NCI-H1105 (cell line): ENCODE measurements at places on chromosomes 7 and 10.
A peak's percentile ranks its signal among the peaks of the same experiment; 100 is the strongest.

DNA sequence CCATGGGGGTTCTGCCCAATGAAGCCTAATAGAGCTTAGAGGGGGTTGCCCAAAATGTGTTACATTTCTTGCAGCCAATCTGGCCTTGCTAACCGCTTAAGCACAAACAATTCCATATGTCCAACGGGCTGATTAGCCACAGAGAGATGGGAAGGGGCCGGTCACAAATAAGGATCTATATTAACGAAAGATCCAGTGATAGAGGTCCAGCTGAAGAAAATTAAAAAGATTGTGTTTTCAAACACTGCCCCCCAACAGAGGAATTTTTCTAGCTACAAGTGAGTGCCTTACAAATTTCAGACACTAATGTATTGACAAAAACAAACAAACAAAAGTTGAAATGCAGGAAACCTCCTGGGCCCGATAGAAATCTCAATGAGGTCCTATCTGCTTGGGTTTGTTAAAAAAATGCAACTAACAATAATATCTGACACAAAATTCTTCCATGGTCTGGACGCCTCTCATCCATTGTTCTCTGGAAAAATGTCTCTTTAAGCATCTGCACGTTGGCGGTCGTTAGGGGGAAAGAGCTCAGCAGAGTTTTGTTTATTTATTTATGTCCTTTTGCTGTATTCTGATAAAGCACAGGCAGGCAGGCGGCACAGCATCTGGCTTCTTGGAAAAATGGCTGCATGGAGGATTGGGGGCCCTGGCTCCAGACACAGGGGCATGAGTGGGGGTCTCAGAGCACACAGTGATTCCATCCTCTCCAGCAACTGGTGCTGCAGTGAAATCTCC, 402.0 kb downstream of the RPS24 start:
- no peak for DNase-seq

- DNase-seq, result no peak
Measured at GRCh38 chr10:97687785-97688781, 1.0 kb upstream of the AVPI1 start.

DNA sequence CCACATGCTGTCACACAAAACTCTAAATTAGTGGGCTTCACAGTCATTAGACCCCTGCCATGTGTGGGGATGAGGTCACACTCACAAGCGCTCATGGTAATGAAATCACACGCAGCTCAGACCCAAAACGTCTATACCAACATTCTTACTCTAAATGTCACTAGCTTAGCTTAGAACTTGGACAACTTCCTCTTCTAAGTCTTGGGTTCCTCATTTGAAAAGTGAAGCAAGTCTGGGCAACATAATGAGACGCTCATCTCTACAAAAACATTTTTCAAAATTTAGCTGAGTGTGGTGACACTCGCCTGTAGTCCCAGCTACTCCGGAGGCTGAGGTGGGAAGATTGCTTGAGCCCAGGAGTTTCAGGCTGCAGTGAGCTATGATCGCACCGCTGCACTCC, 92.7 kb upstream of the MACROH2A2 start:
- DNase-seq, result no peak

DNA sequence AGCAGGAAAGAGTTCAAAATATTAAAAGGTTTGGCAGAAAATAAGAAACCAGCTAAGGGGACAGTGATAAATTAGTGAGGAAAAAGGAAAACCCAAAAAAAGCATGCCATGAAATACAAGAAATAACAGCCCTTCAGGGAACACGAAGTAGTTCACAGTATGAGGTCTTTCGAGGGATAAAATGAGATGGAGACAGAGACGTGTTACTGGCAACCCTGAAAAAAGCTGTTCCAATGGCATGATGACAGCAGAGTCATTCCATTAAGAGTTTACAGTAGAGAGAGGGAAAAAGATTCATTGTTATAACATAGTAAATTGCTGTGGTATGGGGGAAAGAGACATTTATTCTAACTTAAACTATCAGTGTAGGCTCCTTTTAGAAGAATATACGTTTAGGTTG, 391.2 kb downstream of the ANKRD7 start:
- no peak for DNase-seq

DNA sequence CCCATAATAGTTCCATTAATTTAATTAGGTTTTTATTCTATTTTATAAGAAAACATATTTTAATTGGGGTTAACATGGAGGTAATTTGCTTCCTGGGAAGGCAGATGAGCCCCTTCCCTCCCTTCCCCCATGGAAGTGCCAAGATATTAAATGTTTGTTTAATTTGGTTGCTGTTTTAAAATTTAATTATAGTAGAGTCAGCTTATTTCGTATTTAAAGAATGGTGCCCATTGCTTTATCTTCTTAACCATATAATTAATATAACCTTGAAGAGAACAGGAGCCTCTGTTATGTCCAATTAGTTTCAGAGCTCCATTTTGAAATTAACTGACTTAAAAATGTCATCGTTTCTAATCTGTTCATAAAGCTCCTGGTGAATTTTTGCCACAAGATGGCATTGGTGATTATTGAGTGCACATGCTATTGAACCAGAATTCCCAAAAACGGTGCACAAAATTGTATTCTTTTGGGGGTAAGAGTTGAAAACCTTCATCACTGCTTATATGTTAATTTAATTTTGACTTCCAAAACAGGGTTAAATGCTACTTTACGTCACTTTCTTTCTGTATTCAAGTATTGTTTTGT, 26.0 kb downstream of the KLHDC10 start:
- peak; percentile 11 for DNase-seq

DNA sequence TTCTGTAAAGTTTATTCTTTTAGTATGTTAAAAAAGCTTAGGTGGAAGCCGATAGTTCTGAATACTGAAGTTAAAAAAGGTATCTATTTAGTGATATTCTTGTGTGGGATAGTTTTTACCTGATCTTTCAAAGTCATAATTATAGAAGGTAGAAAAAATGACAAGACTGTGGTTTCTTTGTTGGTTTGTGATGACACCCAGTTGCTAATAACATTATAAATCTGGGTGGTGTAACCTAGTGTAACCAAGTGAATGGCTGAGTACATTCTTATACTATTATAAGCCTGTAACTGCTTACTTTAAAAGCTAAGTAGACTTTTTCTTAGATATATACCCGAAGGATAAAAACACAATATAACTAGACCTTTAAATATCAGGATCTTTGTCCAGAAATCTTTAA, 2.3 kb downstream of the CDK13 start:
- DNase-seq, result no peak

- peak; percentile 39 for DNase-seq
Measured at GRCh38 chr10:101843032-101844021, at the start of gene KCNIP2. Gene KCNIP2 (minus strand): TSS chr10:101843800. CDS start chr10:101843568, 232 bp downstream.

DNA sequence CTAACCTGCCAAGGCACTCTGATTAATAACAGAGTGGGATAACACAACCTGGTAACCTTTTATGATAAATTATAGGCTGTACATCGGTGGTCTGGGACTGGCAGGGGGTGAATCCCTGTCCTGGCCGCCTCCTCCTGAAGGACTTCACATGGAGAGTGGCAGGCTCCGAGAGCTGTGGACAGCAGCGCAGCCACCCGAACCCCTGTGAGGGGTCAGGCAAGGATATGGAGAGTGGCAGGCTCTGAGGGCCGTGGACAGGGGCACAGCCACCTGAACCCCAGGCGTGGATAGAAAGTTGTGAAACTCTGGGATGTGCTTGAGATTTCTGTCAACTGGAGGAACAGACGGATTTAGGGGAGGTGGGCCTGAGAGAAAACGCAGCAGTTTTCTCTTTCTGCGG, 107.0 kb upstream of the MGMT start:
- DNase-seq, result no peak
